ENCODE measurements at places on chromosomes 3 and 15. TPM values are rescaled to one million over a fixed set of nuclear protein-coding genes. Genes with fewer than 3 reads are reported as not detected.

Gene TOPAZ1
- total RNA-seq = not detected

Gene GOLGA8M
- total RNA-seq = 1.1 TPM

Gene FBXL22
- total RNA-seq = 0.77 TPM

Gene MRPS11
- 45.8 TPM for total RNA-seq

Gene KCNMB3
- total RNA-seq = 0.48 TPM

Gene HHLA2
- 18.0 TPM for total RNA-seq

Gene KBTBD13
- not detected for total RNA-seq

Gene NR2F2
- not detected for total RNA-seq
